Endothelial cell of umbilical vein (primary cell): ENCODE measurements at places on chromosomes 13 and 19. TPM values are rescaled to one million over a fixed set of nuclear protein-coding genes. Genes with fewer than 3 reads are reported as not detected.
A peak's percentile ranks its signal among the peaks of the same experiment; 100 is the strongest.

ETFB gene
- total RNA-seq, result 48.6 and 54.1 TPM in 2 replicates

DNA sequence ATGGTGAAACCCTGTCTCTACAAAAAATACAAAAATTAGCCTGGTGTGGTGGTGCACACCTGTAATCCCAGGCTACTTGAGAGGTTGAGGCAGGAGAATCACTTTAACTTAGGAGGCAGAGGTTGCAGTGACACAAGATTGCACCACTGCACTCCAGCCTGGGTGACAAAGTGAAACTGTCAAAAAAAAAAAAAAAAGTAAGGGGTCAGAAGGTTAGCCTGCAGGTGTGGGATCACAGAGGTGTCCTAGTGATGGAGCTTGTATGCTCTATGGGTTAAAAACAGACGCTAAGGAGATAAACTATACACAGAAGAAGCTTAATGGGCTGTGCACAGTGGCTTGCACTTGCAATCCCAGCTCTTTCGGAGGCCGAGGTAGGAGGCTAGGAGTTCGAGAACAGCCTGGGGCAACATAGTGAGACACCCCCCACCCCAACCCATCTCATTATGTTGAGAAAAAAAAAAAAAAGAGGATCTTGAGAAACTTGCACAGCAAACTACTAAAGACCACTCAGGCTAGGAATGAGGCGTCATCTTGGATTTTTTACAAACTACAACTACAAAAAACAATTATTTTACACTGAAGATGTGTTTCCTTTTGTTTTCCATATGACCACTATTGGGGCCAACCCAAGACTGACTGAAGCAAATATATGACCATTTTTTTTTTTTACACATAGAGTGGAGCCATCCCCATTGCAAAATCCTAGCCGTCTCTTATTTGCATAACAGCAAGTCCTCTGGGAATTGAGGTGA, 7.9 kb downstream of the FOSB start:
- no peak for DNase-seq

- DNase-seq, result no peak
Observed at GRCh38 chr13:21088534-21088933, 27.1 kb upstream of the LATS2 start.

- DNase-seq, result no peak
Observed at GRCh38 chr19:46606019-46606418, 4.9 kb downstream of the CALM3 start.

GRCh38 chr13:76438050-76438449, 448.2 kb downstream of the KCTD12 start:
- no peak for DNase-seq

DNA sequence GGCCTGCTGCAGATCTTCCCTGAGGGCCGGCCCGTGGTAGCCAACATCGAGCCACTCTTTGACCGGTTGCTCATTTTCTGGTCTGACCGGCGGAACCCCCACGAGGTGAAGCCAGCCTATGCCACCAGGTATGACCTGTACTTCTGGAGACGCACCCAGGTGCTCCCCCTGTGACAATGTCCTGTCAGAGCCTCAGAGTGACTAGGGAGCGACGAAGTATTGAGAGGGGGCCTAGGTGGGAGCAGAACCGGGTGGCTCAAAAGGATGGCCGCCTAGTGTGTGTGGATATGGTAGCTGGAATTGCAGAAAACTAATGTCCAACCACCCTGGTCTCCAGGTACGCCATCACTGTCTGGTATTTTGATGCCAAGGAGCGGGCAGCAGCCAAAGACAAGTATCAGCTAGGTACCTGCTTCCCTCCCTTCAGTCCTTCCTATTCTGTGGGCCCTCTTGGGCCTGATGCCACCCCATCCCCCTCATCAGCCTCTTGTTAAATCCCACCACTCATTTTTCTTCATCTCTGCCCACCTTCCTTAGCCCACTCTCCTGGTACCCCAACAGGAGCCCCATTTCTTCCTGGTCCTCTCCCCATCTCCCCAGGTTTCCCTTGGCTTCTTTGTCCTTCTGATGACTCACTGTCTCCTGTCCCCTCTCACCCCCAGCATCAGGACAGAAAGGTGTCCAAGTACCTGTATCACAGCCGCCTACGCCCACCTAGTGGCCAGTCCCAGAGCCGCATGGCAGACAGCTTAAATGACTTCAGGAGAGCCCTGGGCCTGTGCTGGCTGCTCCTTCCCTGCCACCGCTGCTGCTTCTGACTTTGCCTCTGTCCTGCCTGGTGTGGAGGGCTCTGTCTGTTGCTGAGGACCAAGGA, 8.4 kb downstream of the EGLN2 start:
- no peak for DNase-seq

BRME1 gene
- total RNA-seq, result 1.5 and 2.5 TPM in 2 replicates

- peak; percentile 37 for DNase-seq
Observed at GRCh38 chr13:106678646-106679418, 110.9 kb upstream of the ARGLU1 start.
